ENCODE measurements at places on chromosomes 3 and 15.

DNA sequence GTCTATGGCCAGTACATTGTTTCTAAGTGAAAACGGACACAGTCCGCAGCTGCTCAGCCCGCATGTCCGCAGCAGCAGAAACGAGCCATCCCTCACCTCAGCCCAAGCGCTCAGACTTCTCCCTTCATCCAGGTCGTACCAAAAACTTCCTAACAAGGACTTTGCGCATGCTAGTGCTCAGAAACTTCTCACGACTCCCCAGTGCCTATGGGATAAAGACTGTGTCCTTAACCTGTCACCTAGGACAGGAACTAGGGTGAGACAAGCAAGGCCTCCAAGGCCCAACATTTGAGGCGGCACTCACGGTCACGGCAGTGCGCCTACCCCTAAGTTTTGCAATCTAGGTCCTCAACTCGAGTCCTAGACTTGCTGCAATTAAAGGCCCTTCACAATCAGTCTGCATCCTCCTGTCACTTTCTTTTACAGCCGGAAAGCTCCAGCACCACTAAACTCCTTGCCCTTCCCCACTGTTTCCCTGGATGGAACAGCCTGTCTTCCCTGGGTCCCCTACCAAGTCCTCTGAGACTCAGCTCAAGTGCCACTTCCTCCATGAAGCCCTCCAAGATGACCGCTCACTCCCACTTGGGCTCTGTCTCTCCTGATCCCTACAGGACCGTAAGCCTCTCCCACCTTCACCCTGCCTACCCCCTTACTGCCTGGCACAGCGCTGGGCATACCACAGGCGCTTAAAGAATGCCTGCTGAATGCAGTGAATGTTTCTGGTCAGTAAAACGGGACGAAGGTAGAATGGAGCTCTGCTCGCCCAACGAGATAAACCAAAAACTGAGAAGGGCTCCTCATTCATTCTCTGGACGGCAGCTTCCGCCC, 1.2 kb downstream of the CLN6 start:
- DNase-seq, result no peak

- no peak for DNase-seq
These were observed 35.0 kb downstream of the BTLA start for GRCh38 chr3:112464264-112464663.

GRCh38 chr3:9949626-9950025, 2.6 kb downstream of the PRRT3 start:
- no peak for DNase-seq

DNA sequence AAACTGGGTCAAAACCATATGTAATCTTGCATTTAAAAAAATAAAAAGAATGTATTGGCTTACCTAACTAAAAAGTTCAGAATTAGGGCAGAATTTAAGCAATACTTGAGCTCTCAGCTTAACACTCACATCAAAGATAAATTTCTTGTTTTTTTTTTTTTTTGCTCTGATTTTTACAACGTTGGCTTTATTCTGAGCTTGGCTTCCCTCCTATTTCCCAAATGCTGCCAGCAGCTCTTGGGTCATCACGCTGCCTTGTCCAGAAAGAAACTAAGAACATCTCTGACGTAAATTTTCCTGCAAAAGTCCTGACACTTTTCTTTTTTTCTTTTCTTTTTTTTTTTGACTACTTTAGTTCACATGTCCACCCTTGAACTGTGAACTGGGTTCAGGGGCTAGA, 150.6 kb upstream of the TGFBR2 start:
- DNase-seq, result no peak

- DNase-seq, result no peak
These were observed 59.5 kb upstream of the RYK start for GRCh38 chr3:134309987-134310700.

- no peak for DNase-seq
These were observed 36.6 kb upstream of the UBL7 start for GRCh38 chr15:74497584-74497983.

DNA sequence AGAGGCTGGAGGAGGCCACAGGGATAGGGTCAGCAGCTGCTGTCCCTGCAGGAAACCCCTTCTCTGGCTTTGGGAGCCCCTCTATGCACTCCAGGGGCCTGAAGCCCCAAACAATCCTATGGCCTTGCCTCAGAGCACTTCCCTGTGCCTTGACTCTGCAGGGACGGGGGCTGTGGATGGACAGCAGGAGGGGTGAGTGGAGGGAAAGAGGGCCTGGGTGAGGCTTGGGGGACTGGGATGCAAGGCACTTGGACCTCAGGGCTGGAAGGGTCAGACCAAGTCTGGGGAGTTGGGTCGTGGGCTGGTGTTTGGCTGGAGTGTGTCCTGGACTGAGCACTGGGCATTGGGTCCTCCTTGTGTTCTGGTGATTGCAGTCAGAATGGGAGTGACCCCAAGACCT, 769.8 kb downstream of the EPHA3 start:
- DNase-seq, result no peak

DNA sequence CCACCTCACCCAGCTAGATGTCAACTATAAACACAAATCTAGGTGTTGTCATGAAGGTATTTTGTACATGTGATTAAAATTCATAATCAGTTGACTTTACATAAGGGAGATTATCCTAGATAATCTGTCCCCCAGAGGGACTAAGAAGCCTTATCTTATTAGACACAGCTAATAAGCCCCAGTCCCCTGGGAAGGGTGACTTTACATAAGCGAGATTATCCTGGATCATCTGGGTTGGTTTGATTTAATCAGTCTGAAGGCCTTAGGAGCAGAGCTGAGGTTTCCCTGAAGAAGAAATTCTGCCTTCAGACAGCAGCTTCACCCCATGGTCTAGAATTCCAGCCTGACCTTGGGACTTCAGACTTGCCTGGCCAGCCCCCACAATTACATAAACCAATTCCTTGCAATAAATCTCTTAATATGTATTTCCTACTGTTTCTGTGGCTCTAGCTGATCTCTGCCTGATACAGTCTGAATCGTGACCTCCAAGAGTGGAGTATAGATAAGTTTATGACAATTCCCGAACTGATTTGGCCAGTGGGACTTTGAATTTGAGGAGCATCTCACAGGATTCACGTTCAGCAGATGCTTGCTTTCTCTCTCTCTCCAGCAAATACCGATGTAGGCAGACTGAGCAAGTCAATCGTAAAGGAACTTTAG, 66.5 kb downstream of the MRPL46 start:
- DNase-seq, result peak; percentile 14

- no peak for DNase-seq
These were observed 181.2 kb upstream of the RARB start for GRCh38 chr3:25246913-25247312.

DNA sequence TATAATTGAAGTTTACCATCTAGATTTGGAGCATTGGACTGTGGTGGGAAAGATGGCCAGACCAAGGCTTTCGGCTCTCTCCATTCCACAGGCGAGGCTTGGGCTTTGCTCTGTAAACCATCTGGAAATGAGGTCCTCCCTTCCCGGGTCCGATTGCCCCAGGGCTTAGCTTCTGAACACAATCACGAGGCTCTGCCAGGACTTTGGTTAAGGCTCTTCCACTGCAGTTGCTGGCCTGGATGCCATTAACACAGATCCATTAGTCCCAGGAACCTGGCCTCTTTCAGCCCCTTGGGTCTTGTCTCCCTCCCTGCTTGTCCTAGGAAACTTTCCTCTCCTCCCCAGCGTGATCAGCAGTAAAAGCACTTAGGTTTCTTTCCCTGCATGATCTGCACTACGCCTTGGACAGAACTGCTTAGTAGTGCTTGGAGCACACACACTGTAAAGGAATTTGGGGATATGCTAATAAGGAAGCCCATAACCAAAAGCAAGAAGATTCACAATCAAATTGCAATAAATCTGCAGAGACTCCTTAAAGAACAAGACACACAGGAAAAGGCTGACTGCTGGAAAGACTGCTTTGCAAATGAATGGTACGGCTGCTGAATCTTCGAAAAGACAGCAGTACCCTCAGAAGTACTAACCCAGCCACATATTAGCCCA, 154.3 kb downstream of the ECT2 start:
- DNase-seq, result no peak

DNA sequence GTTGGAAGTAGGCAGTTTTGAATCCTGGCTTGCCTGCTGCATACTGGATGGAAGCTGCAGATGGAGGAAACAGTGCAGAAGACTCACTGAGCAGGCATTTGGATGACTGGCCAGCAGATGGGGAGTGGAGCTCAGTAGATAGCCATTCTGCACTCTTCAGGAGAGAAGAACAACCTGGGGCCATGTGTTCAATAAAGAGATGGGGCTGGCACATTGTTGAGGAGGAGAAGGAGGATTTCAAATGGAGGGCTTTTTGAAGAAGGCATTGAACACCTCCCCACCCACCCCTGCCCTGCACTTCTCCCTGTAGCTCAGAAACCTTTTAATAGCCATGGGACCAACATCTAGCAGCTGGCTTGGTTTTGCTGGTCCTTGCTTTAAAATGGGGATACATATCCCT, 109.8 kb downstream of the CACNA1D start:
- no peak for DNase-seq

DNA sequence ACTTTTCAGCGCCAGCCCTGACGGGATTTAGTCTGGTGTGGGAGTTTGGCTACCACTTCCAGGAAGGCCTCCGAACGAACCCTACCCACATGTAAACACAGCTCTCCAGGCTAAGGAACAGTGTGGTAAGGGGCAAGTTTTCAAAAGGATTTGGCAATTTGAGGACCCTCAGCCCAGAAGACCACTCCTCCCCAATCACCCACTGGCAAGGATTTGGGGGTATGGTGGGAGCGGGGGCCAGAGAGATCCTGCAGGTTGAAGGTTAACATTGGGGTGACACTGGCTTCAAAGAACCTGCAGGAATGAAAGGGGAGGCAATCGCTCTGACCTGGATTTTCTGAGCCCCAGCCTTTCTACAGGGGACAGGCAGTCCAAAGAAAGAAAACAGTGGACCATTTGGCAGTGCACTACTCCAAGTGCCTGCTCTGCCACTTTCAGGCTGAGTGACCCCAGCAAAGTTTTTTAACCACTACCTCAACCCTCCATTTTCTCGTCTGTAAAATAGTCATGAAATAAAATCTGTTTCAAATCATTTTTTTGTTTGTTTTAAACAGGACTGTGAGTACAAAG, 34.5 kb downstream of the ZIC4 start:
- no peak for DNase-seq

DNA sequence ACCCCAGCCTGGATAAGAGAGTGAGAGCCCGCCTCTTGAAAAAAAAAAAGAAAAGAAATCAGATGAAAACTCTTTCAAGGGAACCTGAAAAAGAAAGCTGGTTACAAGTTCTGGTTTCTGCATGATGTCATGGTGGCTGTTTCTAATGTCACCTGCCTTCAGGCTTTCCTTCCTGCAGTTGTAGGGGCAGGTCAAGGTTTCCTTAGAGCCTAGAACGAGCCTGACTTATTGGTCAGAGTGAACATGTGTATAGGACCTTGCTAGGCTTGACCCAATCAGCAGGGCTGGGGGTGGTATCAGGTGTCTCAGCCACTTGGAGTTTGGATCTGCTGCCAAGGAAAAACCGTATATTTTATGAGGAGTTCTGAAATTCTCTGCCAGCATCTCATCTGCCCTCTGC, 3.8 kb downstream of the IVD start:
- no peak for DNase-seq
